Right lung (tissue), 10 donors: ENCODE measurements at places on chromosomes 13 and 19. TPM values are rescaled to one million over a fixed set of nuclear protein-coding genes. Genes with fewer than 3 reads are reported as not detected.

GRCh38 chr13:84662491-84662890 is 780.2 kb upstream of the SLITRK1 start:
- no peak for DNase-seq

DNA sequence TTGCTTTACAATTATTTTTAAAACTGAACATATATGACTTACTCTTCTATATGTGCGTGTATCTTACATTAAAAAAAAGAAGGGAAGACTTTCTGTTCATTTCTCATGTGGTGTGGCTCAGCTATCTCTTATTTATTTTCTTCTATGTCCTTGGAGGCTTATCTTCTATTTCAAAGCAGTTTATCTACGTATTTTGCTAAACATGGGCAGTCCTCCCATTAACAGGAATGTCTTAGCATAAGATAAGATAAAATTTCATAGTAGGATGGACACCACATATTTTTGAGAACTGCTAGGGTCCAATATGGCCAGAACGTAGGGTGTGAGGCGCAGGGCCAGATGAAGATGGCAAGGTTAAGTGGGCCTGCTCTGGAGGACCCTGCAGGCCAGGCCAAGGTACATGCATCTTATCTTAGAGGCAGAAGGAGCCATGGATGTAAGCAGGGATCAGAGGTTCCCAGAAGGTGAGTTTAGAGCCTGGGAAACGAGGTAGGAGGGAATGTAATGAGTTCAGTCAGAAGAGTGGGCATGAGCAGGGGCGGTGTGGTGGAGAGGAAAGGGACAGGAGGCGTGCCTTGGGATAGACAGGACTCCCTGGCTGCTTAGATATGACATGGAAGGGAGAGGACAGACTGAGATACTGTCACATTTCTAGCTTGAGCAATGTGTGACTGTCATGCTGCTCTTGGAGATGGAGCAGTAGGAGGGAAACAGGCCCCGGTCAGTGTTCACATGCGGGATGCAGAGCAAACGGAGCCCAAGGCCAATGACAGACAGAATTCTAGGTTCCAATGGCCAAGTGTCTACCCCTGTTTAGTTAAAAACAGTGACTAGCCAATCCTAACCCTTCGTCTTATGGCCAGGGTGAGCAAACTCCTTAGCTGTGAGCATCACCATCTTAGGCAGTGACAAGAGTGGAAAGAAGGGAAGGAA is 68.6 kb upstream of the MEDAG start:
- DNase-seq: no peak

DNA sequence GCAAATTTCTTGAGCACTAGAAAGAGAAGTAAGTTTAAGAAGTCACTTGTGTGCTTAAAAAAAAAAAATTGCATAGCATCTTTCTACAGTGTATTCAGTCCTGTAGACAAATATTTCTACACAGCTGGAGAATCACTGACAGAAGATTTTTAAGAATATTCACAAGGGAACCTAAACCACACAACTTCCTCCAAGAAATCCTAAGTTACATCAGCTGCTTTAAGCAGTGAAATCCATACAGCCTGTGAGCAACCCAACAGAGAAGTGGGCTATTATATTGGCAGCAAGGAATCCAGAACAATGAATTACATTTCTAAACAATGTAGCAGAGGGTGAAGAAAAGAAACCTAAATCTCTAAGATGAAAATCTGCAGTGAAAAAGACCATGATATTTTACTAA is 1.5 kb downstream of the DOCK9 start:
- DNase-seq: no peak

DNA sequence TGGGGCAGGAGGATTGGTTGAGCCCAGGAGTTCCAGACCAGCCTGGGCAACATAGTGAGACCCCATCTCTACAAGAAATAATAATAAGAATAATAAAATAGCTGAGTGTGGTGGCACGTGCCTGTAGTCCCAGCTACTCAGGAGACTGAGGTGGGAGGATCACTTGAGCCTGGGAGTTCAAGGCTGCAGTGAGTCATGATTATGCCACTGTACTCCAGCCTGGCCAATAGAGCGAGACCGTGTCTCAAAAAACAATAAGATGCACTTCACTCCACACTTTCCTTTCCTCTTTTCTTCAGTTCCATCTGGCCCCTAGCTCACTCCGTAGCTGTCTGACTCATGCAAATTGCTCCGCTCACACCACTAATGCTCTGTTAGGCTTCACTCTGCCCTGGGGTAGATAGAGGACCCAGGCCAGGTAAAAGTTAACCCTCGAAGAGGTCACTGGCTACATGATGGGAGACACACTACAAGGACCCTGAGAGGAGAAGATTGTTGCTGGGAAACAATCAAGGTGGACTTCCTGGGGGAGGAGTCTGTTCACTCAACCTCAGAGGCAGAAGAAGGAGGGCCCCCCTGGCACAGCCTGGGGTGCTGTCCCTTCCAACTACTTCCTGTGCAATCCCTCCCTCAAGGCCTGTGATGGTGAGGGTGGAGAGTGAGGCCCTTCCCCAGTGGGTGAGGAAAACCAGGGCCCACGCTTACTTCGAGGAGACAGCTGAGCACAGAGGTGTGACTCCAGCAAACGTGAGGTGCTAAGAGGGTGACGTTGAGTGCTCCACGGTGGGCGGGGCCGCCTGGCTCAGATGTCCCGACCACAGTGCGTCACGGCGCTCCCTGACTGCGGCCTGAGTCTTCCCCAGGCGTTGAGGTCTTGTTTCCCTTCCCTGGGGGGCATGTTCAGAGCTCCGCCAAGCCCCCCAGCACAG is 8.8 kb upstream of the TNFSF9 start:
- DNase-seq: no peak

DNA sequence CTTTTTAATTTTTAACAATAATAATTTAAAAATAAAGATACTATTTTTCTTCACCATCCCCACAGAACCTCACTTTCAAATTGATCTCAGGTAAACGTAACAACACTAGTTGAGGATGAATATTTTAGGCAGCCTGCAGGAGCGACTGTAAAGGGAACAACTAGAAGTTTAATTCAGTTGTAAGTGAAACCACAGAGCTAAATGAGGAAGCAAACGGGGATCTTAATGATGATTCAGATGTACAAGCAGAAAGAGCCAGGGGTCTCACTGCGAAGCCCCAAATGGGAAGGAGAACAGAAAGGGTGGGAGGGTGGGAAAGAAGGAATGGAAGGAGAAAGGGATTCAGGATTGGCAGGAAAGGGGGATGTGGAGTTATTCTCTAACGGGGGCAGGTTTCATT is 54.6 kb upstream of the RAP2A start:
- no peak for DNase-seq

CYP4F8 gene
- 0.04 TPM for polyA plus RNA-seq
